ENCODE measurements at places on chromosomes 5 and 9.

DNA sequence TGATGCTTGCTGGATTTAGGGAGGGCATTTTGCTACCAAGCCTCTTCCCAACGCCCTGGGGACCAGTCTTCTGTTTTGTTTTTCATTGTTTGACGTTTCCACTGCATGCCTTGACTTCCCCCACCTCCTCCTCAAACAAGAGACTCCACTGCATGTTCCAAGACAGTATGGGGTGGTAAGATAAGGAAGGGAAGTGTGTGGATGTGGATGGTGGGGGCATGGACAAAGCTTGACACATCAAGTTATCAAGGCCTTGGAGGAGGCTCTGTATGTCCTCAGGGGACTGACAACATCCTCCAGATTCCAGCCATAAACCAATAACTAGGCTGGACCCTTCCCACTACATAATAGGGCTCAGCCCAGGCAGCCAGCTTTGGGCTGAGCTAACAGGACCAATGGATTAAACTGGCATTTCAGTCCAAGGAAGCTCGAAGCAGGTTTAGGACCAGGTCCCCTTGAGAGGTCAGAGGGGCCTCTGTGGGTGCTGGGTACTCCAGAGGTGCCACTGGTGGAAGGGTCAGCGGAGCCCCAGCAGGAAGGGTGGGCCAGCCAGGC is 23.0 kb downstream of the PCDHGC5 start:
- DNase-seq: no peak

DNA sequence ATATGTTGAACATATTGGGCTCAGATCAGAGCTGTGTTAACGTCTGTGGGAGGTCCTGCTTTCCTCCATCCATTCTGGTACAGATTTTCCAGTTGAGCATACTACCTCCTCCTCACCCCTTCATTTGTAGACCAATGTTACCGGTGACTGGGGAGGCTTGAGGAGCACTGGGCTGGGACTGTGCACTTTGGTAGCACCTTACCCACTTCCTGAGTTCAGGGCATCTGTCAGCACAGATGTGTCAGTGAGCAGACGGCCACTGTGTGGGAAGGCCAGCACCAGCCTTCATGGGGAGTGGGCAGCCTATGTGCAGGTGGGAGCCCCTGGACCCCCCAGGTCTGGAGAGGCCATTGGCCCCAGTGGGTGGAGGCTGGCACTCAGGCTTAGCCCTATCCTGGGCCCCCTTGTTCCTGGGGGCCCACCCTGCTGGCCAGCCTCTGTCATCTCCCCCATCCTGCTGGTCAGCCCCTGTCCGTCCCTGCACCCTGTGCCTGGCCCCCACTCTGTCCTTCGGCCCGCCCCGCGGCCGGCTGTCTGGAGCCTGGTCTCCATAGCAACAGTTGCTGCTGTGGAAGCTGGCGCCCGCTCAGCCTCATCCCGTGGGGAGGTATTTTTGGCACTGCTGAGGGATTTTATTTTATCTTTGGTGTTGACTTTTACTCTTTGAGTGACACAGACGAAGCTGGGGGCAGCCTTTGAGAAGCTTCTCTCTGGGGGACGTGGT is 21.3 kb downstream of the WNK2 start:
- no peak for DNase-seq

DNA sequence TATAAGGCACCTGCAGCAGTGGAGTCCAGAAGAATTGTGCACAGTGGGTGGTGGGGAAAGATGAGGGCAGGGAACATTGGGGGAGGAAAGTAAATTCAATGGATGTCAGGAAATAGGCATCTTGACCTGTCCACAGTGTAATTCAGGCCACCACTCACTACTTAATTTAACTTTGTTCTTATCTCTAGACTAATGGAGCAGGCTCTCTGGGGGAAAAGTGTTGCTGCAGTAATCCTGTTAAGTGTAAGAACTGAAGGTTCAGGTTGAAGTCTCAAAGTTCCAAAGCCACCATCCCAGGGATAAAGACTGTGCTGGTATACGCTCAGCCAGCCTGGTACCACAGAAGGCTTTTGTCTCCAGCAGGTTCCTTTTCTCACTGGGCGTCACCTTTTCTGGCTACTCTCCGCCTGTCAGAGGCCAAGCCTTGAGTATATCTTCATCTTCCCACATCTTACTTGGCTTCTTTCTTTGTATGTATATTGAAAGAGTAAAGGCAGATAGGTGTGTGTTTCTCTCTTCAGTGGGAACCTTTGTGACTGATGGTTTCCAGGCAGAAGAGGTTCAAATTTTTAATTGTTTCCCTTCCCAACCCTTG is 150.9 kb upstream of the DMRT1 start:
- DNase-seq: no peak

- no peak for DNase-seq
Observed at GRCh38 chr9:99069546-99069945, 35.4 kb upstream of the TGFBR1 start.

DNA sequence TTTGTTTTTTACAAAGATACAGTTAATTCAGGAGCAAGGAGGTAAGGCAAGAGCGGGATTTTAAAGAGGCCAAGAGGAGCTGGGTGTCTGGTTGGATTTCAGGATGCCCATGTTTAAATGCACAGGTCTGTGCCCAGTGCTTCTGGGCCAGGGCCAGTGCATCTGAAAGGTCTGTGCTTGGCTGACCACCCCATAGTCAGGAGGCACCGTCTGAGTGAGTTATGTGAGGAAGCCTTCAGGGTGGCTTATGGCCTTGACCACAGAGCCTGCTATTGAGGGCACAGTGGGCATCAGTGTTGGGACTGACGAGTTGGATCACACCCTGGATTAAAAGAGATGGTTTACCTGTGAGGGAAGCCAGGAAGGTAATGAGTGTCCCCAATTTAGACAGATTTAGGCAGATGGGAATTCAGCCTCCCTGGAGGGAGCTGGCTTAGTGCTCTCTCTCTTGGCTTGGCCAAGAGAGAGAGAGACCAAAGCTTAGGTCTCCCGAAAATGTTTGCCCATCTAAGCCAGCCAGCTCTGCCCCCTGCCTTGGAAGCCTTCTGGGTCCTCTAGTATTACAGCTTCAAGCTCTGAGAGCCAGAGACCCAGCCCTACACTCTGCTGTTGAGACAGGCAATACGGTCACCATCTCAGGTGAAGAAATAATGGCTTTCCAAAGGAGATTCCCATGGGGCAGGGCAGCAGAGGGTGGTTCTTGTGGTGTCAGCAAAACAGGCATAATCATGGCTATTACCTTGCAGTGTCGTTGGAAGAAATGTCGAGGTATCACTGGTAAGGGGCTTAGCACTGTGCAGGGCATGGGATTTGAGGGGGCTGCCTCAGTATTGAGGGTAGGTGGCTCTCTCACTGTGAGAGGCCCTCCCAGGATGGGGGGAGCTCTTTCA is 68.6 kb downstream of the RGS3 start:
- no peak for DNase-seq

DNA sequence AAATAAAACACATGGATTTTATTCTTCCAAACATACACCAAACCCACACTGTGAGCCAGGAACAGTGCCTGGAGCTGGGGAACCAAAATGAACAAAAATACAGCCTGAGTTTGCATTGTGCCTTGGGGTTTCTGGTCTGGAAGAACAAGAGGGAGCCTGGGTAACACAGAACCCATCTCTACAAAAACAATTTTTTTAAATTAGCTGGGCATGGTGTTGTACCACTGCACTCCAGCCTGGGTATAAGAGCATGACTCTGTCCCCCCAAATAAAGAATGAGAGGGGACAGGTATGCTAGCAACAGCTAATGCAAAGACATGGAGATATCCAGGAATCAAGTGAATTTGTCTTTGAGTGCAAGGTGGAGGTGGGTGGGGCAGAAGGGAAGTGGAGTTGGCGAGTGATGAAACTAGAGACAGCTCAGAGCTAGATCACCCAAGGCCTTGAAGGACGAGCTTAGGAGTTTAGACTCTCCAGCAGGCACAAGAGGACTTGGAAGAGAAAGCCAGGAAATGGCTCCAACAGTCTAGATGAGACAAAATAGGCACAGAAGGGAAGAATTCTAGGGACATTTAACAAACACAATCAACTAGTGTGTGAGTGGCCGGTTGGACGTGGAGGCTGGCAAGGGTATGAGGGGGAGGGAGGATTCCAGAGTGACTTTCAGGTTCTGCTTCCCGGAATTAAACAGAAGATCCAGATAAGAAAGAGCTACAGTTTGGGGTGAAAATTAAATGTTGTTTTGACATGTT is 47.4 kb downstream of the FNBP1 start:
- DNase-seq: peak; percentile 27

GRCh38 chr5:15794052-15794985 is 294.3 kb downstream of the FBXL7 start:
- no peak for DNase-seq

DNA sequence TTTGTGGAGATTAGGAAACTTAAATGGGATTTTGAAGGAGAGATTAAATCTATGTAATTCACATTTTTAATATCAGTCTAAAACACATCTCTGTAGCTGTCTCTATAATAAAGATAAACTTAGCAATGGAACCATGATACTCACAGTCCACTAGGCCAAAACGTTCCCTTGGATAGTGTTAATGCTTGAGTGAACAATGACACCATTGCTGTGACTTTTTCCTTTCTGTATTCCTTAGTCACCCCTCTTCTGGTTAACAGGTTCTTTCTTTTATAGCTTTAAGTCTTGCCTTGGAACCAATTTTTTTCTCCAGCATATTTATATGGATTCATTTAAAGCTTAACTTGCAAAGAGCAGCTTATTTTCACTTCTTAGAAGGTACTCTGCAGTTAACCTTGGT is 63.3 kb downstream of the INSL6 start:
- no peak for DNase-seq

- DNase-seq: peak; percentile 71
Observed at GRCh38 chr9:128733256-128733655, 9.3 kb upstream of the ZDHHC12 start.

- no peak for DNase-seq
Observed at GRCh38 chr5:54754420-54754819, 231.0 kb downstream of the ESM1 start.

Data from AG08396 (cell line).